ENCODE measurements at places on chromosomes 16 and 17.
A peak's percentile ranks its signal among the peaks of the same experiment; 100 is the strongest.

- DNase-seq, result no peak
Observed at GRCh38 chr17:39217734-39218369, 7.9 kb downstream of the STAC2 start.

DNA sequence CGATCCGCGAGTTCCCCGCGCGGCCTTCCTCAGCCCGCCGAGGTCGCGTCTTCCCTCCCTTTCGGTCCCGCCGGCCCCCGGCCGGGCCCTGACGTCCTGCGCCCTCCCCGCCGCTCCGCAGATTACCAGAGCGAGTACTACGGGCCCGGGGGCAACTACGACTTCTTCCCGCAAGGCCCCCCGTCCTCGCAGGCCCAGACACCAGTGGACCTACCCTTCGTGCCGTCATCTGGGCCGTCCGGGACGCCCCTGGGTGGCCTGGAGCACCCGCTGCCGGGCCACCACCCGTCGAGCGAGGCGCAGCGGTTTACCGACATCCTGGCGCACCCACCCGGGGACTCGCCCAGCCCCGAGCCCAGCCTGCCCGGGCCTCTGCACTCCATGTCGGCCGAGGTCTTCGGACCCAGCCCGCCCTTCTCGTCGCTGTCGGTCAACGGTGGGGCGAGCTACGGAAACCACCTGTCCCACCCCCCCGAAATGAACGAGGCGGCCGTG is 5.4 kb downstream of the LHX1 start:
- no peak for DNase-seq

DNA sequence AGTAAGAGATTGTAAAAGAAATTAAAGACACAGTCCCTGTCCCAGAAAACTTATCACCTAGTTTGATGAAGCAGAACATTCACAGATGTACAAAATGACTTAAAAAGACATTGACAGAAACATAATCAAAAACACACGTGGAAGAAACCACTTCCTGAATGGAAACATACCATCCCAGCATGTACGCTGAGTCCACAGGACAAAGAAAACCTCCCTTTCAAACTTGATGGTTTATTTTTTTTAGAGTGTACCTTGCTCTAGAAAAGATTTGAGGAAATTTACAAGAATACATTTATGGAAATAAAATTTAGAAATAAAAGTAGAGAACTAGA is 140.9 kb downstream of the PMP22 start:
- no peak for DNase-seq

DNA sequence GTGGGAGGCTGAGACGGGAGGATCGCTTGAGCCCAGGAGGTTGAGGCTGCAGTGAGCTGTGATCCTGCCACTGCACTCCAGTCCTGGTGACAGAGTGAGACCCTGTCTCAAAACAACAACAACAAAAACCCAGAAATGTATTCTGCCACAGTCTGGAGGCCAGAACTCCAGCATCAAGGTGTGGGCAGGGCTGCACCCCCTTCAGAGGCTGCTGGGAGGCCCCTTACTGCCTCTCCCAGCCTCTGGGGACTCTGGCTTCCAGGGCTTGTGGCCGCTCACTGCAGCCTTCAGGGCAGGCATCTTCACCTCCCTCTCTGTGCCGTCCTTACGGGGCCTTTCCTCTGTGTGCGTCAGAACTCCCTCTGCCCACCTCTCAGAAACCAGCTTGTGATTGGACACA is 209.4 kb upstream of the GSE1 start:
- peak; percentile 6 for DNase-seq

GRCh38 chr17:64063088-64063487 is 42.7 kb upstream of the ICAM2 start:
- DNase-seq, result no peak

DNA sequence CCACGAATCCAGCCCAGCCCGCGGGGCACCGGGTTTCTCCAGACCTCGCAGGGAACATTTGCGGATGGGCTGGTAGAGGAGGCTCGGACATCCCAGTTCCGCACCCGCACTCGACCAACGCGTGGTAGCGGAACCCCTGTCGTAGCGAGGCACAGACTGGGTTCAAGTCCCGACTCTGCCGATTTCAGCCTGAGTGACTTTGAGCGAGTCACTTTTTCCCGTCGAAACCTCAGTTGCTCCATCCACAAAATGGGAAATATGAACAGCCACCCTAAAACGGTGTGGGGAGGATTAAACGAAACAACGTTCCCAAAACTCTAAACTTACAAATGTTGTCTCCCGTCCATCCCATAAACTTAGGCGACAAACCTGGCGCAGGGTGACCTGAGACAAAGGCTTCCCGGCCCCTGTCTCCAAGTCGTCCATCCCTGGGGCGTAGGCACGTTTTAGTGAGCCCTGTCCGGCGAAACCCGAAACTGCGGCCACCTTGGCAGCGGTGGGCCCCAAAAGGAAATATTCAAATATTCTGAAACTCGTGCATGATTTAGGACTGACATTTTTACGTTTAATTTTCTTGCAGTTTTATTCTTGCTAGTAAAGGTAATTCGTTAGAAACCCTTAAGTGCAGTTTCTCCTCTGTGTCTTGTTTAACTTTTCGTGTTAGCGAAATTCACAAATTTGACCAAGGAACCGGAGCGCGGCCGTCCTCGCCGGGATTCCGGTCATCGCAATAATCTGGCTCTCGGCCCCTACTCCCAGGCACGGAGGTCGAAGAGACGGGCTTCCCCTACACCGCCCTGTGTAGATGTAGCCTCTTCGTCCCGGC is 1.9 kb upstream of the MLLT6 start:
- no peak for DNase-seq

DNA sequence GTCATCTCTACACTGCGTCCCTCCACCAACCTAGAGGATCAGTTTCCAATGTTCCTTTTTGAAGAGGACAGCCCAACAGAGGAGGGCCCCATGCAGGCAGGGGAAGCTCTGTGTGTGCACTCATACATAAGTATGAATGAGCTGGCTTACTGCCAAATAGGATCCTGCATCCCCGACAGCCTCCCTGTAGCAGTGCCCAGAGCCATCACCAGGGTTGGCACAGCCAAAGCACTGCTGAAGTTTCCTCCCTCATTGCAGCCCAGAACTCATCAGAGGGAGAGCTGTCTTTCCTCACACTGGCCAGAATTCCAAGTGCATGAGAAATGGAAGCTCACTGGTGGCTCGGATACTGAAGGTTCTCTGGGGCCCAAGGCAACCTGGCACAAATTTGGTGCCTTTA is 114.4 kb downstream of the ASIC2 start:
- no peak for DNase-seq

- DNase-seq, result no peak
Observed at GRCh38 chr17:72661116-72661944, 431.2 kb downstream of the SLC39A11 start.

- no peak for DNase-seq
Observed at GRCh38 chr17:70172449-70172848, 3.1 kb downstream of the KCNJ2 start.

DNA sequence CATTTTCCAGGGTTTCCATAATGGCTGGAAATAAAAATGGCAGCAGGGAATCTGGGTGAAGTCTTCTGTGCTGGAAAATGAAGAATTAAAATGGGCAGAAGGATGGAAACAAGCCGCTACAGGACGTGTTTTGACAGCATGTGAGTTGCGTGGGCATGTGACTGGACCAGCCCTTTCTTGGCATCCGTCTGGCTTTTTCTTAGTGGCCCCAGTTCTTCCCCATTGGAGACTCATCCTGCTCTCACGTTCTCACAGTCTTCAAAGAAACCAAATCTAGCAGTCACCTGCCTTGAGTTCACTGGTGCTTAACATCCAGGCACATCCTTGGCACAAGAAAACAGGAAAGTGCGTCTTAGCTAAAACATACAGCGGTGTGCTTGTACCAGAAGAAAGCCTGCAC is 180.2 kb upstream of the CACNG5 start:
- DNase-seq, result no peak

DNA sequence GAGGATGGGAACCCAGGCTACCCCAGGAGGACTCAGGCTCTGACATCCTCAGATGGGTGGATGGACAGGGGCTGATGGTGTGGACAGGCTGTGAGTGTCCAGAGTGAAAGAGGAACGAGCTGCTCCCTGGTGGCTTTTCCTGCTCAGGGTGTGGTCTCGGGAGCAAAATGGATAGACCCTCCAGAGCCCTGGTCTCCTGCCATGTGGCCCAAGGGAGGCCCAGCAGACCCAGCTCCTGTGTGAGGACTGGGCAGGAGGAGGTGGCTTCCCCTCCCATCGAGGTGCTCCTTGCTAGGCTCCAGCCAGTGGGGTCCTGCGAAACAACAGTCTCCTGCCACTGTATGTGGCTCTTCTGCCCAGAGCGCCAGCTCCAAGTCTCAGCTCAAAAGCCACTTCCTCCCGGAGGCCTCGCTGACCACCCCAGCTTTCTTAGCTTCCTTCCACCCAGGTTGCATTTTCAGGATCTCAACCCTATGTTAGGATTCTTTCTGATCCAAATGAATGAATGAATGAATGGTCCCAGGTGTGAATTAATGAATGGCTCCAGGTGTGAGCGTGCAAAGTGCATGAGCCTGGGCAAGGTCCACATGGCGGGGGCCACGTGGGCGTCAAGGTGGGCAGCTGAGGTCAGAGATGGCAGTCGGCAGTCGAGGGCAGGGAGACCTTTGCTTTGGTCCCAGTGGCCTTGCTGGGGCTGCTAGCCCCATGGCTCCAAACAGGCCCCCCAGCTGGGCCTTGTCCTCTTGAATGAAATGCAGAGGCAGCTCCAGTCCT is 120.3 kb upstream of the CIBAR2 start:
- no peak for DNase-seq

GRCh38 chr16:79101491-79101890 is 499.0 kb downstream of the MAF start:
- no peak for DNase-seq

DNA sequence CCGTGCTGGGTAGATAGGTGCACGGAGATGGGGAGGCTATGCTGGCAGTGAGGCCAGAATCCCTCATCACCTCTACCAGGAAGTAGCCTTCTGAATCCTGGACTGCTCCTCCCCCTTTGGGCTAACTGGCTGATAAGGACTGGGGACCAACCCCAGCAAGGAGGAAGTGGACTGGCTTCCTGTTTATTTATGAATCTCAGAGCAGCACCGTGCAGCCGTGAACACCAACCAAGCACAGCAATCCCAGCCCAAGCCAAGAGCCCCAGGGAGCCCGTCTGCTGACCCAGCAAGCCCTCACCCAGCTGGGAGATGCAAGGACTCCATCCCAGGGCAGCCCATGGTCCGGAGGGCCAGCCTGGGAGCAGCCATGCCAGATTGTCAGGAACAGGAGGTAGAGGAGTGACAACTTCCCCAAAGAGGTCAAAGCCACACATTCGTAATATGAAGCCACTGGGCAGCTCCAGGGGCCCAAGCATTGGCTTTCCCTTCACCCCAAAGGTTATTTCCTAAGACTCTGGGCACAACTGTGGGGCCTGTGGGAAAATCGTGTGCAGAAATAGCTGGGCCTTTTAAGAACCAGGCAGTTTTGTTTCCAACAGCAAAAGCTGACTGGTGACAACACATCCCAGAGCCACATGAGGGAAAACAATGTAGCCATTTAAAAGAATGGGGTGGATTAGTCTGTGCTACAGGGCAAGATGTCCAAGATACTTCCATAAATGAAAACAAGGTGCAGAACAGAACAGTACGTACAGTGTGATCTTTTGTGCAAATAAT is 23.9 kb downstream of the PHB1 start:
- DNase-seq, result no peak

- no peak for DNase-seq
Observed at GRCh38 chr16:19559242-19559910, 3.9 kb downstream of the VPS35L start.

- peak; percentile 61 for DNase-seq
Observed at GRCh38 chr17:36921095-36921851, 16.0 kb upstream of the LHX1 start.

DNA sequence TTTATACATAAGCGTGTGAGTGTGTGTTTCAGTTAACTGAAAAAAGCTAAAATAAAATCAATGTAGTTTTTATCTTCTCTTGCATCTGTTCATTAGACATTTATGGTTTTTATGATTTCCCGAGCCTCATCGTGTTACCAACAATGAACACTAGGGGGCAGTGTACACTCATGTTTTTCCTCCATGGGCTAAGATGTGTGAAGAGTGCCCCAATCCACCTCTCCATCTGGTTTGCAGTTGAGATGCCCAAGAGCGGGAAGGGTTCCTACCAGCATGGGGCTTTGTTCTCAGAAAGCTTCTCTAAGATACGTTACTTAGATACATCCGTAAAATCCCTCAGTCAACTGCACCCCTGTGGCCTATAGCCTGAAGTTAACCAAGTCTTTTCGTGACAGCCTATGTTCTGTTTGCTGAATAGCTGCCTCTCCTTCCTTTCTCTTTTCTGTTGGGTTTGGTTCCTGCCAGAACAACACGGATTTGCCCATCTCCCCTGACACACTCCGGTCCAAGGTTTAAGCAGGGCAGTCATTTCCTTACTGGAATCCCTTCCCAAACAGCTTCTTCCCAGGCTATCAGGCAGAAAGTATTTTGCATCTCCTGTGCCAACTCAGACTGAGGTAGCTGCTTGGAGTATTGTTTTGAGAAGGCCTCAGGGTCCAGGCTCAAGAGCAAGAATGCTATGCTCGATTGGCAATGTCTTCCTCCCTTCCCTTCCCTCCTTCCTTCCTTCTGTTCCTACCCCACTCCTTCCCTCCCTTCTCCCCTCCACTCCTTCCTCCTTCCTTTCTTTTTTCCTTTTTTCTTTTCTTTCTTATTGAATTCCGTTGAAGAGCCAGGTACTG is 12.9 kb upstream of the ELAC2 start:
- DNase-seq, result peak; percentile 26

DNA sequence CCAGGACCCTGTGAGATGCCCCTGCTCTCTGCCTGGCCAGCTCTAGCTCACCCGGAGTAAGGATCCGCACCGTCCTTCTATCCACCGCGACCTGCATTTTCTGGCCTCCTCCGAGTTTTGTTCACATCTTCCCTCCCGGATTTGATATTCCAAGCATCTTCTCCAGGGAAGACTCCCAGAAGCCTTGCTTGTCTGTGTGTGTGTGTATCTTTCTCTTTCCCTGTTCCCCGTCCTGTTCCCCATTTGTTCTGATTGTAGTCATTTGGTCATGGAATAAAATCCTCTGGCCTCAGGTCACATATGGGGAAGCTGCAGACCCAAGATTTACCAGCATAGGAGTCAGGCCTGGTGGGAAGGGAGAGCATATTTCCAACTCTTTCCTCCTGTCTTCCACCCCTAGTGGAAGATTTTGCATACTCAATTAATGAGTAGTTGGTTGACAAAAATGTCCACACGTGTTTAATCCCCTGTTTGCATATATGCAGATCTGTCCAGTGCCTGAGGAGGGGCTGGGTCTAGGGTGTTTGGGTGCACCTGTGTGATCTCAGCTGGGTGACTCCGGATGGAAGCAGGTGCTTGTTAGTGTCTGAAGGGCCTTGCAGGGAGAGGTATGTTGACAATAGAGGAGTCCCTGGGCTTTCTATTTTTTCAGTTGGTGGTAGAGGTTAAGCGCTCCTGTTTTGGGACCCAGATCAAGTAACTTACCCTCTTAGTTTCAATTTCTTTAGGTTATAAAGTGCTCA is 1.9 kb downstream of the PRAC1 start:
- DNase-seq, result no peak

GRCh38 chr17:55743103-55743679 is 7.7 kb upstream of the PCTP start:
- DNase-seq, result no peak

DNA sequence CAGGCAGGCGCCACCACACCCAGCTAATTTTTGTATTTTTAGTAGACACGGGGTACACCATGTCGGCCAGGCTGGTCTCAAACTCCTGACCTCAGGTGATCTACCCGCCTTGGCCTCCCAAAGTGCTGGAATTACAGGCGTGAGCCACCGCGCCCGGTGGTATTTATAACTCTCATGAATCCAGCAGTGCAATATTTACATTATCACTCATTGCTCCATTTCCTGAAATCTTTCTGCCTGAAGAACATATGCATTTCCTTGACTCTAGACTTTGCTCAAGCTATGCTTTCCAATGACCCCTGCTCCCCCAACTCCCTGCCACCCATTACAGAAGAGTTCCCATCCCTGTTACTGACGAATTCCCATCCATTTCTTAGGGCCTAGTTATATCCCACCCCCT is 19.7 kb upstream of the NDUFAB1 start:
- DNase-seq, result no peak

Measured in activated naive CD4-positive, alpha-beta T cell treated with anti-CD3 and anti-CD28 coated beads, Interleukin-2, amount 50 U/mL, for 16 hours (primary cell).